ENCODE measurements at places on chromosomes 4 and X. TPM values are rescaled to one million over a fixed set of nuclear protein-coding genes. Genes with fewer than 3 reads are reported as not detected.

- DNase-seq, result no peak
Observed at GRCh38 chr4:176334066-176334465, 14.3 kb downstream of the SPCS3 start.

- DNase-seq, result no peak
Observed at GRCh38 chr4:15955670-15956069, 7.3 kb downstream of the FGFBP2 start.

- peak; percentile 16 for DNase-seq
Observed at GRCh38 chrX:46757593-46757992, 1.3 kb downstream of the SLC9A7 start.

DNA sequence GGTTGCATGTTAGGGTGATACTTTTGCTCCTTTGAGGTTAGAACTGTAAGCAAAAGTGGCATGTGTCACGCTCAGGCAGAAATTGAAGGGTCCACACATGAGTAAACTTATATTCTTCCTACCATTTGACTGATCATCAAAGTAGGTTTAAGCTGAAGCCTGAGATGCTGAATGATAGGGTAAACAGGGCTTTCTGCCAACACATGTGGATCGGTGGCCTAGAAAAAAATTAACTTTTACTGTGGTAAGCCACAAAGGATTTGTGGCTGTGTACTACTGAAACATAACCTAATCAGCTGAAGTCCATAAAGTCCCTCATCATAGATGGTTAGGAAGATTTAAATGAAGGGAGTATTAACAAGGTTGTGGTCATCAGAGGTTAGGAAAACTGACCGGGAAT lies 1070.1 kb downstream of the STPG2 start:
- no peak for DNase-seq

- no peak for DNase-seq
Observed at GRCh38 chrX:101507986-101508385, 22.7 kb downstream of the ARMCX4 start.

DNA sequence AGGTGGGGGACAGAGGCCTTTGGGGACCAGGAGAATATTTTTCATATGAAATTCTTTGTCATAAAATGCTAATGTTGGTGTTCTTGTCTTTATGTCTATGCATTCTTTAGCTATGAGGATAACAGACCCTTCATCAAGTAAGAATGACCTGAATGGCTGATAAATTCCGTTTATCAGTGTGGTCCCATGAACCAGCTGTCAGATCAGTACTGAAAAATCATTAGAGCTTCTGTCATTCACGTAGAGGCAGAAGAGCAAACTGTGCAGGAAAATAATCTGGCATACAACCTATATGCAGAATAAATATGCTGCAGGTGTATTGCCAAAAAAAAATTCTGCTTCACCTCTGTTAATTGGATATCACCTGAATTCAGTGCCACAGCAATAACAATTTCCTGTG lies 828.6 kb downstream of the ADGRL3 start:
- no peak for DNase-seq

DNA sequence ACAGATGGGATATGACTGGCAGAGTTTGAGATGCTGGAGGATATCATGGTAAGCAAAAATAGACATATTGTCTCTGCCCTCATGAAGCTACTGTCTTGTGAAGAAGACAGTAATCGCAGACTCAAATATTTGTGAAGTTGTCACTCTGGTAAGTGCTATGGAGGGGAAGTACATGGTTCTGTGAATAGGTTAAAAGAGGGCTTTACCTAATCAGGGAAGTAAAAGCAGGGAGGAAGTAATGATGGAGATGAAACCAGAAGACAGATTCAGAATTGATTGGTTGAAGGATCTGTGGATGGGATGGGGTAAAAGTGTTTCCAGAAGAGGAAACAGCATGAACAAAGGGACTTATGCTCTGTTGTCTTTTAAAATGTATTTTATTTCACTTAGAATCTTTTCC lies 19.3 kb upstream of the MAGED1 start:
- no peak for DNase-seq

DNA sequence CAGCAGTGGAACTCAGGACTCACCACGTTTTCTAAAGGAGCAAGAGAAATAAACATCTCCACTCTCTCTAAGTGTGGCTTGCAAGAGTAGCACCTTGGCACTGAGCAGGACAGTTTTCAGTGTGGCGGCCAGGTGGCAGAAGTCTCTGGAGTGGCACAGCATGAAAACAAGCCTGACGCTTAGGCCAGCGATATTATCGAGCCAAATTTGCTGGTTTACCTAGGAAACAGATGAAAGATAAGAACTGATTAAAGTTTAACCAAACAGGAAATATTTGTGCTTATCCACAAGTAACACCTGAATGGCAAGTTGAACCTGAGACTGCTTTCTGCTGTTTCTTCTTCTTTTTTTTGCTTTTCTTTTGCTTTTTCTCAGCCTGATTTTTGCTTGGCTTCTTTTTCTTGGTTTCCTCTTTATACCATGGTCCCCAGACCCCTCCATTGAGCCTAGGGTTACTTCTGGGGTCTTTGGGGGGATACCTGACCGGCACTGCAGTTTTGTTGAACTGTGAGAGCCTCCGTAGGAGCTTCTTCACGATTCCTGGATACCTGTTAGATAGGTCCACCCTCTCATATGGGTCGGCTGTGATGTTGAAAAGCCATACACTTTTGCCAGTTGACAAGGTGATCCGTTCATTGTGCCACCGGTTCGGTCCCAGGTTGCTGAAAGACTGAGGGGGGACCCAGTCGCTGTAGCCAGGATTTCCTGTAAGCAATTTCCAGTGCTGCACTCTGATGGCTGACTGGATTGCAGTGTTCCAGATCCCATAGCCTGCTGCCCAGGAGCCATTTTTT lies 77.3 kb downstream of the ARSJ start:
- no peak for DNase-seq

DNA sequence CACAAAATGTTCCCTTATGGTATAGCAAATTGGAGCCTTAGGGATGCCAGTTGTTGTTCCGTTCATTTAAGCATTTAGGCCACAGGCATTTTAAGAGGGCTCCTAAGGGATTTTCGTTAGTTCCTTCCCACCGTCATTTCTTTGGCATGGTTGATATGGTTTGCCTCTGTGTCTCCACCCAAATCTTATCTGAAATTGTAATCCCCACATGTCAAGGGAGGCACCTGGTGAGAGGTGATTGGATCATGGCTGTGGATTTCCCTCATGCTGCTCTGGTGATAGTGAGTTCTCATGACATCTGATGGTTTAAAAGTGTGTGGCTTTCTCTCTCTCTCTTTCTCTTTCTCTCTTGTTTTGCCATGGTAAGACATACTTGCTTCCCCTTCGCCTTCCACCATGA lies 104.1 kb downstream of the ASB9 start:
- DNase-seq, result no peak

- DNase-seq, result no peak
Observed at GRCh38 chrX:38900719-38901118, 99.5 kb downstream of the MID1IP1 start.

DNA sequence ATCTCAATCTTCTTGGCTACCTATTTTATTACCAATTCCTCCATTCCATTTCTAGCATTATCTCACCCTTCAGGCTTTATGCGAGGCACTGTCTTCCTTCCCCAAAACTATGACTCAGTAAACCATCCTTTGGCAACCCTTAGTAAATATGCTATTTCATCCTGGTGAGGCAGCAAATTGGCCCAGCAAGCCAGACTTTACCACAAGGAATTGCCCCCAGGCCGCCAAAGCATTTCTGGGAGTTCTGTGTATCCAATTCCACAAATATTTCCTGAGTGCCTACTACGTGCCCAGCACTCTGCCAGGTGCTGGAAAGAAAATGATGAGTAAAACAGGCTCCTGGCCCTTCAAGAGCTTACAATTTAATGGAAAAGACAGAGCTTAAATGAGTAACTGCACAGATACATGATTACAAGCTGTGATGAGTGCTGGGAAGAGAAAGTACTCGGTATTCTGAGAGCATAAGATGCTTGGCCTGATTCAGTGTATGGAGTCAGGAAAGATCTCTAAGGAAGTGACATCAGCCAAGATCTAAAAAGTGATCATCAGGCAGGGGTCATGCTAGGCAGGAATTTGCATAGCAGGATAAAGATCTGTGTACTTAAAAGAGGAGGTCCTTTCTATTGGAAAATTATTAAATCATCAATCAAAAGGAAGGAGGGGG lies 193.8 kb downstream of the ADAMTS3 start:
- DNase-seq, result peak; percentile 84

DNA sequence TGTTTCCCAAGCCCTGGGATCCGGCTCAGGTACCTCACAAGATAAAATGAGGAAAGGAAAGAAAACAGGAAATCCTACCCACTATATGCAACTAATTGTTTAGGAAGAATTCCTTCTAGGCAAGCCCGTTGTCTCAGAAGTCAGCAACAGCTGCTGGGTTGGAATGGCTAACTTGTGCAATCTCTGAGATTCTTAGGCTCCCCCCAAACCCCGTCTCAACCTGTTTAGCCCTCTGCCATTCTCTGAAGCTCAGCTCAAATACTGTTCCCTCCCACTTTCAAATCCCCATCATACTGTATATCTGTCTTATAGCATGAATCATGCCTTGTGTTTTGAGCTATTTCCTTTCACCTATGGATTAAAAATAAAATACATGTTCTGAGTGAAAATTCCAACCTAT lies 28.9 kb downstream of the STARD8 start:
- DNase-seq, result no peak

- DNase-seq, result no peak
Observed at GRCh38 chrX:26019386-26019785, 118.8 kb upstream of the MAGEB18 start.

GRCh38 chr4:169922632-169923276 lies 103.4 kb downstream of the MFAP3L start:
- DNase-seq, result peak; percentile 48

DNA sequence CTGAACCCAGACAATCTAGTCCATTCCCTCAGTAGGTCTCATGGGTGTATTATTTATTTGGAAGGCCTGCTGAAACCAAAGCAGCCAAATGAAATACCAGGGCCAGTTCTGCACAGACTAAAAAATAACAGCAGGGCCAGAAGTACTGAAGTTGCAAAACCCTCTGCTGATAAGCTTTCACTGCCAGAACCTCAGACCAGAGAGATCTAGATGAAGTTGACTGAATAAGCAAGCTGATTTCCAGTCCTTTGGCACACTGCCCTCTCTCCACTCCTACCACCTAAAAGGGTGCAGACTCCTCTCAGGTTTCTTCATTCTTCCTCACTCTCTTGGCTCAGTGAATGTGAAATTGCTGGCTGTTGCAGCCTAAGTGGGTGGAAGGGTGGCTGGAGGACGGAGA lies 276.7 kb upstream of the KLF3 start:
- DNase-seq, result peak; percentile 23

- DNase-seq, result peak; percentile 28
Observed at GRCh38 chr4:123941306-123941705, 544.7 kb downstream of the SPRY1 start.

- DNase-seq, result no peak
Observed at GRCh38 chr4:8705161-8706145, 112.9 kb downstream of the CPZ start.

- DNase-seq, result no peak
Observed at GRCh38 chr4:41202820-41203568, 11.3 kb downstream of the APBB2 start.

DNA sequence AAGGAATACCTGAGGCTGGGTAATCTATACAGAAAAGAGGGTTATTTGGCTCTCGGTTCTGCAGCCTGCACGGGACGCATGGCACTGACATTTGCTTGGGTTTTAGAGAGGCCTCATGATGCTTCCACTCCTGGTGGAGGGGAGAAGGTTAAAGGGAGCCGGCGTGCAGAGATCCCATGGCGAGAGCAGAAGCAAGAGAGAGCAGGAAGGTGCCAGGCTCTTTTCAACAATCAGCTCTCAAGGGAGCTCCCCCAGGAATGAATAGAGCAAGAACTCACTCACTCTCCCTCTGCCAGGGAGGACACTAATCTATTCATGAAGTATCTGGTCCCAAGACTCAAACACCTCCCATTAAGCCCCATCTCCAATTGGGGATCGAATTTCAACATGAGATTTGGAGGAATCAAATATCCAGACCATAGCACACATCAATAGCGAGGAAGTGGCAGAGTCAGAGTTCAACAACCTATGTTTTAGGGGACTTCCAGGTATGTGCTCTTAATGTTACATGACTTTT lies 109.8 kb downstream of the SORBS2 start:
- DNase-seq, result no peak

DNA sequence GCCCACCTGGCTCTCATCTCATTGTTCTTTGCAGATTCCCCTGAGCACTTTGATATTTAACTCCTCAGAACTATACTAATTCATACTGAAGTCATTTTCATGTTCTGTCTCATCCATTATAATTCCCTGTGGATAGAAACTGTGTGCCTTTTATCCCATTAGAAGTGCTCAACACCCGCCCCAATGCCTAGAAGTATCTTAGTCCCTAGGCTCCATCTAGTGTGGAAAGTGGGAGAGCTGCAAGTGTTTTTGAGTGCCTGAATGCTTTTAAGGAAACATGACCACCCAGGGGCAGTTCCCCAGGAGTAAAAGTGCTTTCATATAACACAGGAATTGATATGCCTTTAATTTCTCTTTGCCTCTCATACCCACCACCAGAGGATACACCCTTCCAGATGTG lies 117.0 kb downstream of the CHRDL1 start:
- no peak for DNase-seq

- DNase-seq, result peak; percentile 29
Observed at GRCh38 chrX:70129816-70130215, 3.4 kb upstream of the IGBP1 start.

- peak; percentile 69 for DNase-seq
Observed at GRCh38 chr4:15755321-15756155, 22.6 kb upstream of the CD38 start.

- no peak for DNase-seq
Observed at GRCh38 chr4:184234155-184234554, 16.5 kb upstream of the ENPP6 start.

- no peak for DNase-seq
Observed at GRCh38 chr4:19155568-19155967, 1096.1 kb upstream of the SLIT2 start.

DNA sequence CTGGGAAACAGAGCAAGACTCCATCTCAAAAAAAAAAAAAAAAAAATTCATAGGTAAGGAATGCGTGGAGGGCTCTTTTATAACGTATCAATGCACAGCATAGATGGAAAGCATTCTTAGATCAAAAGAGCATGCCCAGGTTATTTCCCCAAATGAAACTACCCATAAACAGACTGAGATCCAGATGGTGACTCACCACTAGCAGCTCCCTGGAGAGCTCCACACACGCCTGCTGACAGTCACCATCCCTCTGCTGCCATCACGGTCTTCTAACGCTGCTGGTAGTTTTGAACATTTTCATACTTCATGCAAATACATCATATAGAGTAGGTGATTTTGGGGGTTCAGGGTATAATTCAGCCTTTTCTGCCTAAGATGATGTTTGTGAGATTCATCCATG lies 136.9 kb downstream of the ASMT start:
- DNase-seq, result no peak

- DNase-seq, result no peak
Observed at GRCh38 chrX:23773601-23774175, 9.3 kb upstream of the SAT1 start.

Gene EDA2R
- total RNA-seq, result 8.2 TPM

Gene ZNF81
- total RNA-seq, result 7.8 TPM

Gene MAP9
- total RNA-seq, result 21.8 TPM

Gene TAF7L
- 0.16 TPM for total RNA-seq

Gene NDNF
- total RNA-seq, result under 0.01 TPM

Gene ATP2B3
- total RNA-seq, result not detected

Gene MCF2
- total RNA-seq, result 0.09 TPM

Gene ARMCX5
- 19.1 TPM for total RNA-seq

Gene TXK
- 0.17 TPM for total RNA-seq

Gene COX7B2
- not detected for total RNA-seq

Gene GLRA3
- total RNA-seq, result not detected

Gene ANXA3
- total RNA-seq, result 511 TPM

Gene IL2
- total RNA-seq, result not detected

All from mammary epithelial cell (primary cell).